ENCODE measurements at places on chromosomes 6 and 20.

DNA sequence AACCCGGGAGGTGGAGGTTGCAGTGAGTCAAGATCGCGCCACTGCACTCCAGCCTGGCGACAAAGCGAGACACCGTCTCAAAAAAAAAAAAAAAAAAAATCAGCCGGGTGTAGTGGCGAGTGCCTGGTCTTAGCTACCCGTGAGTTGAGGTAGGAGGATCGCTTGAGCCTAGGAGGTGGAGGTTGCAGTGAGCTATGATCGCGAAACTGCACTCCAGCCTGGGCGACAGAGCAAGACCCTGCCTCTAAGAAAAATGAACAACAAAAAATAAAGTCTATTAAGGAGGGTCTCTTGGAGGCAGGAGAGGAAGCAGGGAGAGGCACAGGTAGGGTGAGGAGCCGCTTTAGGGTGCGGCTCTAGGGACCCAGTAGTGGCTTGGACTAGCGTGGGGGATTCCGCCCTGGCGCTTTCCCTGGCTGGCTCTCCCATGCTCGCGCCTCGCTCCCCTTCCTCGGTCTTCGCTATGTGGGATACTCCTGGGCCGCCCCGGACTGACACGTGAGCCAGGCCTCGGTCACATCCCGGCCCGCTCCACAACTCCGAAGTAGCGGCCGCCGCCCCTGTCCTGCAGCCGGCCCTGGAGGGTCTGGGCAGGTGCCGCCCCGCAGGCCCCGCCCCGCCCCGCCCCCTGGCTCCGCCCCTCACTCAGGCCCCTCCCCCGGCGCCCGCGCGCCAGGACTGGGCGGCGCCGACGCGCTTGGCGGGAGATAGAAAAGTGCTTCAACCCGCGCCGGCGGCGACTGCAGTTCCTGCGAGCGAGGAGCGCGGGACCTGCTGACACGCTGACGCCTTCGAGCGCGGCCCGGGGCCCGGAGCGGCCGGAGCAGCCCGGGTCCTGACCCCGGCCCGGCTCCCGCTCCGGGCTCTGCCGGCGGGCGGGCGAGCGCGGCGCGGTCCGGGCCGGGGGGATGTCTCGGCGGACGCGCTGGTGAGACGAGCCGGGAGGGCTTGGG, at the start of gene MYBL2:
MYBL2 (plus strand) TSS at position 739 of the 953 bp plus-strand sequence; CDS start at position 909, 170 bp downstream.
- DNase-seq = peak; percentile 67

- no peak for DNase-seq
Measured at GRCh38 chr6:123588546-123588895, 48.2 kb downstream of the TRDN start.

DNA sequence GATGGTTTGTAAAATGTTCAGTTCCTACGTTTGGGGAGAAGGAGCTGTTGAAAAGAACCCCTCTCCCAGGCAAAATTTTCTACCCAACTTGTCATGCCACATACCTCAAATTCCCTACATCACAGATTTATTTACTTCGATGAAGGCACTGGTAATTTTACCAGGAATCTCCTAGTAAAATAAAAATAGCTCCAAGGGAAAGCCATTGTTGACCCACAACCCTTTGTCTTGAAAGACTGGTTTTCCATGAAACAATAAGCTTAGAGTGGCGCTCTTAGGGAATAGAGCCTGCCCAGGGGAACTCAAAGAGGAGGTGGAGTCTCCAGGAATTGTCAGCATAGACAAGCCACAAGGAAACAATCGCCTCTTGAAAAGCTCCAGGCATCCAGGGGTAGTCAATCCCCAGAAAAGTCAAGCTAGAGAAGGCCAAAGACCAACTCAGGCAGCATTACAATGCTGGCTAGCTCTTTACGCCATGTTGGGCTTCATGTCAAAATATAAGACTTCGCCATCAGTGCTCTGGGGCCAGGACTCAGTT, 99.2 kb upstream of the RREB1 start:
- DNase-seq = no peak

DNA sequence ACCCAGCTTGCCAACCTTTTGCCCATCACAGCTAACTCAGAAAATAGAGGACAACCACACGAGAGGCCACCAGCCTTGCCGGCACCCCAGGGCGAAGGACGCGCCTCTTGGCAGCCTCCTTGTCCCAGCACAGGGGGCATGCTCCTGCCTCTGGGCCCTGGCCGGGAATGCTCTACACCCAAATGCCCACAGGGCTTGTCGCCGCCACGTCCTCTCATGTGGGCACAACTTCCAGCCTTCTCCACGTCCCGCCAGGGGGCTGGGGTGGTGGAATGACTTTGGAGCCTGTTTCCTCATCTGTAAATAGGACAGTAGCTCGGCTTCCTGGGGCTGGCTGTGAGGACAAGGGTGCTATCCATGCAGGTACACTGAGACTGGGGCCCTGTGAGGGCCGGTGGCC, 152.4 kb upstream of the MLN start:
- DNase-seq = no peak

DNA sequence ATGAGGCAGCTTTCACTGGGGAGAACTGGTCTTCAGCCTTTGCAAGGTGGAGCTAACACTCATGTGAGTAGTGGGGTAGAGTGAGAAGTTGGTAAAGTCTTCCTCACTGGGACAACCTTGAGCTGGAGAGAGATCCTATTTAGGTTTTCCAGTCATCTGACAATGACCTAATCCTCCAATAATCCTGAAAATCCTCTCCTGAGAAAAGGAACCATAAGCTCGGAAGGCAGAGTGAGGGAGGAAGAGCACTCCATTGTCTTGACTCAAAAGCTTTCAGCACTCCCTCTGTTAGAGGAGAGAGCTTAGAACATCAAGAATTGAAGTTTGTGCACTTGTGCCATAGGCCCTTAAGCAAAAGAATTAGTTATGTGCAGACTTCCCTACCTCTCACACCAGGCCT, 77.8 kb downstream of the TRAM2 start:
- no peak for DNase-seq

- no peak for DNase-seq
Measured at GRCh38 chr6:151330130-151330696, 61.1 kb downstream of the ZBTB2 start.

Measured in hematopoietic multipotent progenitor cell (in vitro differentiated cells).